ENCODE measurements at places on chromosomes 5 and 9. TPM values are rescaled to one million over a fixed set of nuclear protein-coding genes. Genes with fewer than 3 reads are reported as not detected.

The PRDM9 gene
- polyA plus RNA-seq, result not detected

The TRIO gene
- 0.16 TPM for polyA plus RNA-seq

The PCDHGA10 gene
- 0.12 TPM for polyA plus RNA-seq

DNA sequence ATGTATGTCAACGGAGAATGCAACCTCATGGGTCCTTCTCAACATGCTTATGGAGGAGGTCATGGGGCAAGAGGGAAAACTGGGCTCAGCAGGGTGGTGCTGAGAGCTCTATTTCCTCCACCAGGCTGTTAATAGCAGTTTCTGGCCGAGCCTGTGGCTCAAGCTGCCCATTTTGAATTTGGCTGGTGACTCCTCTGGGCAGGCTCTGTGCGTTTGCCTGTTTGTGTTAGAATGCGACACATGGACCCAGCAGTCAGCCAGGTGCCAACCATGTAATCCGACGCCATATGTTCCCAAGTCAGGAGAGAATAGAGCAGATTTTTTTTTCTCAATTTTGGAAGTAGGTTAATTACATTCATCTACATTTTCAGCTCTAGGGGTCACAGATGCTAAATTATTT is 387.7 kb upstream of the CLINT1 start:
- no peaks in the 10 kb centered on the region for H3K27me3 ChIP-seq
- H3K4me3 ChIP-seq, result no peak overlapping the region
- no peak overlapping the region for H3K27ac ChIP-seq

GRCh38 chr9:90114641-90115425 is 510.0 kb downstream of the GADD45G start:
- no peak overlapping the region for H3K4me3 ChIP-seq
- H3K27me3 ChIP-seq, result no peaks in the 10 kb centered on the region
- no peaks in the 10 kb centered on the region for H3K36me3 ChIP-seq
- H3K27ac ChIP-seq, result no peak overlapping the region

- no peak overlapping the region for H3K4me3 ChIP-seq
- no peaks in the 10 kb centered on the region for H3K36me3 ChIP-seq
- no peak for DNase-seq
- no peaks in the 10 kb centered on the region for H3K4me1 ChIP-seq
- no peak overlapping the region for H3K27ac ChIP-seq
- H3K27me3 ChIP-seq, result no peaks in the 10 kb centered on the region
Observed at GRCh38 chr9:93324191-93324834, 127.2 kb upstream of the FAM120A start.

DNA sequence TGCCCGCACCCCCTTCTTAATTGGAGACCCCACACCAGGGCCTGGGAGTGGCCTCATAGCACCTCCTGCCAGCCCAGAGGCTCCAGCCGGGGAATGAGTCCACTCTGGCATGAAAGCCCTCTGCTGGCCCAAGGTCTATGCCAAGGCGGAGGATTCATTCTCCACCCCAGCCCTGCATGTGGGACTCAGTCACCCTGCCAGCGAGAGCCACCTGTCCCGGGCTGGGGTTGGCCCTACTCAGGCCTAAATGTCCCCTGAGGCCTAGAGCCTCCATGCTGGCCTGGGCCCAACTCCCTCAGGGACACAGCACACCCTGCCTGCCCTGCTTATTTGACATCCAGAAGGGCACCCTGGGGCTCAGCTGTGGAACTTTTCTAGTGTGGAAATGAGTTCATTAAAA is 1.0 kb upstream of the RAPGEF1 start:
- DNase-seq, result no peak
- no peak overlapping the region for H3K27ac ChIP-seq
- no peaks in the 10 kb centered on the region for H3K27me3 ChIP-seq
- peaks cover 44% of the 10 kb centered on the region for H3K4me1 ChIP-seq

DNA sequence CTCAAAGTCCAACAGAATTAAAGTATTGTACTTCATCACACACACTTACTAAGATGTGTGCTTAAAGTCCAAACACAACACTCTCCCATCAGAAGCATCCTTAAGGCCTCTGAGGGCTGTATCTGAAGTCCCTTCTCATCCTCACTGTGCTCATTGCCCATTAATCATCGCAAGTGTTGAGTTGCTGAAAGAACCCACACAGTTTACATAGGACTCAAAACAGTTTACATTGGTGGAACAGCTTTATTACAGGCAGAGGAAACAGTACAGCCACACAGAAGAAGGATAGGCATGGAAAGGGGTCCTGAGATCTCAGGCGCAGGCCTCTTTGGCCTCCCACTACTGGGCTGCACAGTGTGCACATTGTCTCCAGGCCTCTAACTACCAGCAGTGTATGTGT is 113.4 kb downstream of the CMYA5 start:
- H3K27me3 ChIP-seq, result no peaks in the 10 kb centered on the region
- H3K36me3 ChIP-seq, result no peaks in the 10 kb centered on the region
- DNase-seq, result no peak
- peaks cover 11% of the 10 kb centered on the region for H3K4me1 ChIP-seq
- H3K27ac ChIP-seq, result no peak overlapping the region

- H3K27ac ChIP-seq, result no peak overlapping the region
- H3K4me3 ChIP-seq, result no peak overlapping the region
- no peak for DNase-seq
Observed at GRCh38 chr9:134652291-134653225, 11.0 kb downstream of the COL5A1 start.

GRCh38 chr9:96413302-96414221 is 4.6 kb downstream of the ZNF367 start:
- peaks cover 19% of the 10 kb centered on the region for H3K4me1 ChIP-seq
- peak; percentile 6 for DNase-seq
- H3K27me3 ChIP-seq, result no peaks in the 10 kb centered on the region
- H3K4me3 ChIP-seq, result peak overlapping the region; percentile 17
- H3K36me3 ChIP-seq, result no peaks in the 10 kb centered on the region

GRCh38 chr5:175275097-175275496 is 168.9 kb downstream of the DRD1 start:
- no peaks in the 10 kb centered on the region for H3K36me3 ChIP-seq
- H3K4me1 ChIP-seq, result no peaks in the 10 kb centered on the region
- DNase-seq, result no peak
- no peaks in the 10 kb centered on the region for H3K27me3 ChIP-seq
- H3K27ac ChIP-seq, result no peak overlapping the region
- H3K4me3 ChIP-seq, result no peak overlapping the region

- no peaks in the 10 kb centered on the region for H3K36me3 ChIP-seq
- no peaks in the 10 kb centered on the region for H3K27me3 ChIP-seq
- no peak for DNase-seq
- H3K4me1 ChIP-seq, result no peaks in the 10 kb centered on the region
- H3K4me3 ChIP-seq, result no peak overlapping the region
- H3K27ac ChIP-seq, result no peak overlapping the region
Observed at GRCh38 chr9:117046666-117047327, 359.7 kb downstream of the TRIM32 start.

DNA sequence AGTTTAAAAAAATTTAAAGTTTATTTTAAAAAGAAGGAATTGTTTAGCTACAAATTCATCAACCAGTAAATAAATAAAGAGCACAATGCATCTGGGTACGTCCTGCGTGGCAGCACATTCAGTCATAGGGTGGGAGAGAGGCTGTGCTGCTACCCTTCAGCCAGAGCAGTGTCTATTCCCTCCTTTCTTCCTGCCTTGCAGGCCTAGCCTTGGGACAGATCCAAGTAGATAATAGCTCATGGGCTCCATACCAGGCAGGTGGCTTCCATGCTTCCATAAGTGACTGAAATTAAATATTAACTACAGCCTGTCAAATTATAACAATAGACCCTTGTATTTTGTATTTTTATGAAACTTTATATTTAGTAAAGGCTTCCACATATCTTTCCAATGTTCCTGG is 408.3 kb upstream of the RGMB start:
- no peaks in the 10 kb centered on the region for H3K4me1 ChIP-seq
- no peaks in the 10 kb centered on the region for H3K27me3 ChIP-seq
- no peak overlapping the region for H3K4me3 ChIP-seq
- no peak overlapping the region for H3K27ac ChIP-seq

All from naive thymus-derived CD4-positive, alpha-beta T cell (primary cell).